ENCODE measurements at places on chromosomes 16 and 17. TPM values are rescaled to one million over a fixed set of nuclear protein-coding genes. Genes with fewer than 3 reads are reported as not detected.

FZD2 gene
- total RNA-seq = 18.2 TPM

GRCh38 chr17:20043021-20043420 is 33.9 kb downstream of the SPECC1 start:
- H3K27me3 ChIP-seq = peaks cover 7% of the 10 kb centered on the region
- no peak overlapping the region for H3K27ac ChIP-seq
- no peak overlapping the region for H3K4me3 ChIP-seq

ACSM2A gene
- not detected for total RNA-seq

GRCh38 chr17:52178012-52178411 is 19.5 kb upstream of the CA10 start:
- H3K36me3 ChIP-seq = no peaks in the 10 kb centered on the region
- H3K4me1 ChIP-seq = no peaks in the 10 kb centered on the region
- DNase-seq = no peak

- no peaks in the 10 kb centered on the region for H3K4me1 ChIP-seq
- no peak overlapping the region for H3K4me3 ChIP-seq
- no peaks in the 10 kb centered on the region for H3K36me3 ChIP-seq
- H3K27ac ChIP-seq = no peak overlapping the region
- no peaks in the 10 kb centered on the region for H3K27me3 ChIP-seq
Measured at GRCh38 chr16:20311548-20311947, 15.8 kb downstream of the GP2 start.

- no peak overlapping the region for H3K27ac ChIP-seq
- DNase-seq = no peak
- H3K27me3 ChIP-seq = no peaks in the 10 kb centered on the region
- H3K36me3 ChIP-seq = no peaks in the 10 kb centered on the region
- H3K4me1 ChIP-seq = peaks cover 3% of the 10 kb centered on the region
Measured at GRCh38 chr16:85422632-85423550, 190.2 kb upstream of the GSE1 start.

GRCh38 chr17:28888832-28889231 is 8.7 kb downstream of the FLOT2 start:
- H3K4me1 ChIP-seq = no peaks in the 10 kb centered on the region
- no peaks in the 10 kb centered on the region for H3K36me3 ChIP-seq

DNA sequence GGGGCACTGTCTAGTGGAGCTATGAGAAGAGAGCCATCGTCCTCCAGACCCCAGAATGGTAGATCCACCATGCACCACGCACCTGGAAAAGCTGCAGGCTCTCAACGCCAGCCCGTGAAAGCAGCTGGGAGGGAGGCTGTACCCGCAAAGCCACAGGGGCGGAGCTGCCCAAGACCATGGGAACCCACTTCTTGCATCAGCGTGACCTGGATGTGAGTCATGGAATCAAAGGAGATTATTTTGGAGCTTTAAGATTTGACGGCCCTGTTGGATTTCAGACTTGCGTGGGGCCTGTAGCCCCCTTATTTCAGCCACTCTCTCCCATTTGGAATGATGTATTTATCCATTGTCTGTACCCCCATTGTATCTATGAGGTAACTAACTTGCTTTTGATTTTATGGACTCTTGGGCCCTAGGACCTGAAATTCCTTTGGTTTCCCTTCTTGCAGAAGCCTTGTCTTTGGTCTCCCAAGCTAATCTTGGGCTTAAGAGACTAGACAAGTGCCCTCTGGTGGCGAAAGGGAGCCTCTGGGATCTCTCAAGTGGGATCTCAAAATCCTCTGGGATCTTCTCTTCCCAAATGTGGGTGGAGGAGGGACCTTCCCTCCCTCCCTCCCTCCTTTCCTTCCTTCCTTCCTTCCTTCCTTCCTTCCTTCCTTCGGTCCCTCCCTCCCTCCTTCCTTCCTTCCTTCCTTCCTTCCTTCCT is 58.2 kb upstream of the HAPSTR1 start:
- H3K27ac ChIP-seq = no peak overlapping the region
- no peaks in the 10 kb centered on the region for H3K36me3 ChIP-seq
- no peak overlapping the region for H3K4me3 ChIP-seq
- no peaks in the 10 kb centered on the region for H3K4me1 ChIP-seq

DNA sequence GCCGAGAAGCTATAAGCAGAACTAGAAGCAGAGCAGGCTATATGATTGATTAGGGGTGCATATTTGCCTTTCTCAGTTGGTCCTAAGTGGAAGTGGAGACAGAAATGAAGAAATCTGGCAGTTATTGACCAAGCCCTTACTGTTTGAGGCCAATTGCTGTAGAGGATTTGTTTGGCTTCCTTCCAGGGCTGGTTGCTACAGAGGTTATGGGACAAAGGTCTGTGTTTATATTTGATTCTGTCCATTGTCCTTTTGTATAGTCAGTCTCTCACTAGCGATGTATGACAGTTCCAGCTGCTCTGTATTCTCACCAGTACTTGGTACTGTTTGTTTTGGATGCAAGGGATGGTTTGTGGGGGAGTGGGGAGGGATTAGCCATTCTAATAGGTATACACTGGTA is 7.3 kb upstream of the ALOX15 start:
- H3K27ac ChIP-seq = no peak overlapping the region
- DNase-seq = peak; percentile 65
- H3K4me1 ChIP-seq = peaks cover 17% of the 10 kb centered on the region
- H3K27me3 ChIP-seq = no peaks in the 10 kb centered on the region

STAT3 gene
- total RNA-seq = 107 TPM

PRSS53 gene
- total RNA-seq = 4.3 TPM

- peak; percentile 39 for DNase-seq
- H3K27ac ChIP-seq = peak overlapping the region; percentile 94
- H3K4me3 ChIP-seq = peak overlapping the region; percentile 96
- H3K27me3 ChIP-seq = no peaks in the 10 kb centered on the region
- peaks cover 15% of the 10 kb centered on the region for H3K36me3 ChIP-seq
Measured at GRCh38 chr17:36544044-36544306, 744 bp upstream of the GGNBP2 start.

GRCh38 chr16:87971933-87972332 is 20.7 kb downstream of the BANP start:
- H3K27ac ChIP-seq = no peak overlapping the region
- no peak for DNase-seq
- H3K27me3 ChIP-seq = no peaks in the 10 kb centered on the region
- no peak overlapping the region for H3K4me3 ChIP-seq
- H3K36me3 ChIP-seq = no peaks in the 10 kb centered on the region
- H3K4me1 ChIP-seq = peaks cover 7% of the 10 kb centered on the region

DNA sequence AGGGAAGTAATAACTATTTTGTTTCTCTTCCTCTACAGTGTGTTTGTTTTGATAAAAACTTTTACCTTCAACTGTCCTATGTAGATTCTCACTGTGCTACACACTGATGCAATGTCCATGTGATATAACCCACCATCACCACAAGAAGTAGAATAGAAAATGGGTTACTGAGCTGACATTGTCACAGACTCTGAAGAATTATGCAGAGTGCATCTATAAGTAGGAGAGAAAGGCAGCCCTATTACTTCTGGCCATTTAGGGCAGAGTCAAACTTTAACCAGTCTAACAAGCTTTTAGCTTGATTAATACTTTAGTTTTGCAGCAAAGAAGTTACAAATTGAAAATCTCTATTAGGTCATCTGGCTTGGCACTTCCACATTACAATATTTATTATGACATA is 354.0 kb upstream of the CDH8 start:
- H3K4me3 ChIP-seq = no peak overlapping the region
- no peaks in the 10 kb centered on the region for H3K36me3 ChIP-seq
- no peaks in the 10 kb centered on the region for H3K4me1 ChIP-seq
- H3K27me3 ChIP-seq = no peaks in the 10 kb centered on the region
- no peak for DNase-seq

DNA sequence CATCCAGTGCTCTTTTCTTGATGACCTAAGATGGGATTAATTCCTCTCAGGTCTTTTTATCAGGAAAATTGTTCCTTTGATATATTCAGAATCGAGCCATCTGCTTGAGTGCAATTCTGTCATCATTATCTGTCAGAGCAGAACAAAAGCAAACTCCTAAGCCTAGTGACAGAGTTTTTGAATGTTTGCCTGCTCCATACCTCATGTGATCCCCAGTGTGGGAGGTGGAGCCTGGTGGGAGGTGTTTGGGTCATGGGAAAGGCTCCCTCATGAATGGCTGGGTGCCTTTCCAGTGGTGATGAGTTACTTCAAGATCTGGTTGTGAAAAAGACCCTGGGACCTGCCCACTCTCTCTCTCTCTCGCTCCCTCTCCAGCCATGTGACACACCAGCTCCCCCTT is 628.2 kb downstream of the CDH11 start:
- H3K4me3 ChIP-seq = no peak overlapping the region
- H3K27ac ChIP-seq = no peak overlapping the region
- no peaks in the 10 kb centered on the region for H3K36me3 ChIP-seq
- peaks cover 6% of the 10 kb centered on the region for H3K4me1 ChIP-seq

GRCh38 chr16:65698791-65699321 is 577.0 kb upstream of the CDH11 start:
- H3K36me3 ChIP-seq = no peaks in the 10 kb centered on the region
- H3K27me3 ChIP-seq = no peaks in the 10 kb centered on the region
- peak overlapping the region; percentile 6 for H3K4me3 ChIP-seq
- peak; percentile 54 for DNase-seq
- peaks cover 15% of the 10 kb centered on the region for H3K4me1 ChIP-seq

- no peaks in the 10 kb centered on the region for H3K27me3 ChIP-seq
- H3K36me3 ChIP-seq = no peaks in the 10 kb centered on the region
- H3K27ac ChIP-seq = peak overlapping the region; percentile 93
- peak; percentile 94 for DNase-seq
- H3K4me3 ChIP-seq = no peak overlapping the region
Measured at GRCh38 chr16:66470556-66470955, 43.5 kb downstream of the BEAN1 start.

SLC16A11 gene
- total RNA-seq = not detected

GRCh38 chr16:27325736-27326135 is 12.0 kb downstream of the IL4R start:
- H3K27ac ChIP-seq = peak overlapping the region; percentile 98
- H3K4me3 ChIP-seq = no peak overlapping the region

GRCh38 chr16:69940676-69941075 is 10.5 kb upstream of the CLEC18A start:
- no peak overlapping the region for H3K4me3 ChIP-seq
- no peak for DNase-seq
- H3K27me3 ChIP-seq = no peaks in the 10 kb centered on the region

DNA sequence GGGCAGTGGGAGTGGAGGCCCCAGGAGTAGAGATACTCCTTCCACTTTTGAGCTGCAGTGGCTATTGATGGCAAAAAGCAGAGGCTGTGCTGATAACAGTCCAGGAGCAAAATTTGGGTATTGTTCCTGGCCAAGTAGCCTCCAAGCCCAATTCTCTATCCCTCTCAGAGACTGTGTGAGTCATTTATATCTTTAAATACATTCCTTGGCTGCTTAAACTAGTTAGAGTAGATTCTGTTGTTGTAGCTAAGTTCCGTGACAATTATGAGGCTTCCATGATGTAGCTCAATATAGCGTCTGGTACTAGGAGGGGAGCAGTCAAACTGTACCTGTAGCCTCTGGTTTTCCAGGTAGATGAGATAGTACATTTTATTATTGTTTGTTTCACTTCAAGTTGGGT is 19.9 kb upstream of the UBE2G1 start:
- H3K4me3 ChIP-seq = no peak overlapping the region
- DNase-seq = no peak
- H3K27me3 ChIP-seq = no peaks in the 10 kb centered on the region
- no peak overlapping the region for H3K27ac ChIP-seq
- no peaks in the 10 kb centered on the region for H3K4me1 ChIP-seq

DNA sequence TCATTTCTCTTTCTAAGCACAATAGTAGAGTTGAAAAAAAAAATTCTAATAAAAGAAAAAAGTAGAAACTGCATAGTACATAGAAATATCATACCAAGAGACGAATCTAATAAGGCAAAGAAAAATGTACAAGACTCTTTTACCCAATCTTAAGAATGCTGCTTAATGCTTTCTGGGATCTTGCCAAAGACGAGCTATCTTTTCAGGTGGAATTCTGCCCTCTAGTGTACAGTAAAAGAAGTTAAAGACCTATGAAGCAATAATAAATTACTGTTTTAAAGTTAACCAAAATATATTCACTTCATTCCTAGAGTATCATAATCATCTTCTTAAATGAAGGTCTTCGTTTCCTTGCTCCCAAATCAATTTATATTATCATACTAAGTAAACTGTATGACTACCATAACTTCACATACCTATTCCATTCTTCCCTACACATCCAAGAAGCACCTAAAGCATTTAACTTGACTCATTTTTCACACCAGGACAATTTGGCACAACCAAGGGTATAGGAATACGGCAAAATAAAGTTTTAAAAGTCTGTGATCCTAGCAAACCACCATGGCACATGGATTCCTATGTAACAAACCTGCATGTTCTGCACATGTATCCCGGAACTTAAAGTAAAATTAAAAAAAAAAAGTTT is 47.7 kb downstream of the CFDP1 start:
- DNase-seq = peak; percentile 5
- H3K27ac ChIP-seq = no peak overlapping the region
- no peak overlapping the region for H3K4me3 ChIP-seq
- no peaks in the 10 kb centered on the region for H3K36me3 ChIP-seq
- H3K27me3 ChIP-seq = no peaks in the 10 kb centered on the region

DNA sequence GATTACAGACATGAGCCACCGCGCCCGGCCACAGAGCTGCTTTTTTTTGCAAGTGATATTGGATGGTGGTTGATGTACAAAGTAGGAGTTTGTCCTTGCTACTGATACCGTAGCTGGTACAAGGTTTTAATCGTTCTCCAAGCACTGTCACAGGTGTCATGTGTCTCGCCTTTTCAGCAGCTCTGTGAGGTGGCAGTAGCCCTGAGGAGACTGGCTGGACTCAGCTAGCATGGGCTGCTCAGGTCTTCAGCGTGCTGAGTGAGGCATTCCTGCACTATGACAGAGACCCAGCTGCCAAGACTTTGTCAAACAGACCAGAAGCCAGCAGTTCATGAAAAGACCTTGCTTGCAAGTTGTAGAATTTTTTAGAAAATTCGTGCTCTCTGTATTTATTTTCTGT is 7.2 kb downstream of the WWOX start:
- no peaks in the 10 kb centered on the region for H3K36me3 ChIP-seq
- no peak for DNase-seq
- no peaks in the 10 kb centered on the region for H3K27me3 ChIP-seq
- H3K4me1 ChIP-seq = no peaks in the 10 kb centered on the region
- no peak overlapping the region for H3K27ac ChIP-seq

MAPT gene
- total RNA-seq = 1.8 TPM

KRT40 gene
- total RNA-seq = not detected

- no peaks in the 10 kb centered on the region for H3K4me1 ChIP-seq
- no peak overlapping the region for H3K27ac ChIP-seq
- H3K27me3 ChIP-seq = no peaks in the 10 kb centered on the region
- DNase-seq = peak; percentile 66
- no peaks in the 10 kb centered on the region for H3K36me3 ChIP-seq
Measured at GRCh38 chr17:1275962-1276736, 3.3 kb upstream of the TRARG1 start.

- no peaks in the 10 kb centered on the region for H3K27me3 ChIP-seq
- no peak for DNase-seq
- no peak overlapping the region for H3K27ac ChIP-seq
- no peaks in the 10 kb centered on the region for H3K36me3 ChIP-seq
Measured at GRCh38 chr17:44378171-44378705, 11.2 kb downstream of the ITGA2B start.

DRG2 gene
- total RNA-seq = 69.1 TPM

DNA sequence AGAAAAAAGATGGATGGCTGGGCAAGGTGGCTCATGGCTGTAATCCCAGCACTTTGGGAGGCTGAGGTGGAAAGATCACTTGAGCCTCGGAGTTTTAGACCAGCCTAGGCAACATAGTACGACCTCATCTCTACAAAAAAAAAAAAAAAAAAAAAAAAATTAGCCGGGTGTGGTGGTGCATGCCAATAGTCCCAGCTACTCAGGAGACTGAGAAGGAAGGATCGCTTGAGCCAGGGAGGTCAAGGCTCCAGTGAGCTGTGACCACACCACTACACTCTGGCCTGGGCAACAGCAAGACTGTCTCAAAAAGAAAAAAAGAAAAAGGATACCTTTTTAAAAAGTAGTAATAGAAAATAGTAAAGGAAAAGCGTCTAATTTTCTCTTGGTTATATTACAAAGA is 20.7 kb downstream of the ZNF652 start:
- H3K27me3 ChIP-seq = no peaks in the 10 kb centered on the region
- no peak for DNase-seq
- no peaks in the 10 kb centered on the region for H3K4me1 ChIP-seq

CSH1 gene
- total RNA-seq = not detected

EVI2A gene
- 0.10 TPM for total RNA-seq

All from SJCRH30 (cell line).